ENCODE measurements at places on chromosomes 7 and 10.

GRCh38 chr10:127840884-127841283 lies 51.9 kb downstream of the CLRN3 start:
- DNase-seq: no peak

DNA sequence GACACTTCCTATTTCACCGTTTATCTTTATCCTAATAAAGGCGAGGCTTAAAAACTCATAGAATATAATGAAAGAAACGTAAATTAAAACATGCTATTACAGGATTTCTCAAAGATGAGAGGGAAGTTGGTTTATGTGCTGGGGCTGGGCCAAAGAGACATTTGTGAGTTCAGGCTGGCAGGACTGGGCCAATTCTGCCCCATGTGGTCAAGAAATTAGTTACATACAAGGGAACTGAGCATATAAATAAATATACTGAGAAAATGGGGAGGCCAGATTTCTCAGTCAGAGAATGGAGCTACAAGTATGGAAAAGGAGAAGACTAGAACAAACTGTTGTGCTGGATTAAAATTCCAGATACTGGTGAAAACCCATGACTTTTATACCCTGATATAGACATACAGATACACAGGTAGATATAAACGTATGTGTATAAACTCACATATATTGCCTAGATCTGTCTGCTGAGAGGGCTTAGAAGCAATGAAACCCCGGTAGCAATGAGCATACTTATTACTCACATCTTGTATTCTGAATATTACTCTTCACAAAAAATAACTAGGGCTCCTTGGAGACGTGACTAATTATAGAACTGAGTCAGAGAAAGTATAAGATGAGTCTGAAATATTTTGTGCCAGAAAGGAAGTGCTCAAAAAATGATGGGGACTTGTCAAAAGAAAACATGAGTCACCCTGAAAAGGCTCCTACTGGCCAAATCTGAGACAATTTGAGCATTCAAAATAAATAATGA lies 155.7 kb upstream of the FGFR2 start:
- DNase-seq: no peak

GRCh38 chr7:73451780-73452398 lies 18.3 kb downstream of the FZD9 start:
- no peak for DNase-seq

- DNase-seq: no peak
These were observed 5.5 kb upstream of the GNAT3 start for GRCh38 chr7:80517282-80517747.

DNA sequence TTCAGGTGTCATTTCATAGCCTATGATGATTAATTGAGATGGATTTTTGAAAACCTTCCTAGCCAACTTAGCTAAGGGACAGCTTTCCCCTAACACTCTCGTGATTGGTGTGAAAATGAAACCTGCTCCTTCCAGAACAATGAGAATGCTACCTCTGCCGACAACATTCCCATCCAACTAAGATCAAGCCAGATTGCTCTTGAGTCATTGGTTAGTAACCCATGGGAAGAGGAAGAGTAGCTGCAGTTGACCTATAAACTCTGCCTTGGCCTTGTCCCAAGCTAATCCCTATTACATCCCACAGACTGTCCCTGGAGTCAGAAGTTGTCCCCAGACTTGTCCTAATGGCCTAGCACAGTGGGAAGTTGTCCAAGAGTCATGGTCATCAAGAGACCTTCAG lies 80.5 kb upstream of the SVIL start:
- DNase-seq: no peak

DNA sequence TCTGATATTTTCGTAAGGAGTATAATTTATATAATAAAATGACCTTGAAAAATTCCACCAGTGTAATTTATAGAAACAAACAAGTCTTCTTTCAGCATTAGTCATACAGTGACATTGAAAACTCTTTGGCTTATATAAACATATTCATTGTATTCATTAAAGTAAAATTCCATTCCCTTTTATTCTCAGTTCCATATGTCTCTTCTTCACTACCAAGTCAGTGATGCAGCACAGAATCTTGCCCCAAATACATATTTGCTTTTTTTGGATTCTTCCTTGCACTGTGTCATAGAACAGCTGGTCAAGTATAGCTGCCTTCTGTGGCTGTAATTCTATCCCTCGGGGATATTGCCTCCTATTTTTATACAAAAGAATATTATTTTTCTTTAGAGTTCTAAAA lies 884.5 kb upstream of the POT1 start:
- no peak for DNase-seq

- no peak for DNase-seq
These were observed 5.1 kb downstream of the GNA12 start for GRCh38 chr7:2838873-2839578.

Data from C1 segment of cervical spinal cord (tissue), 14 donors.